Naive thymus-derived CD8-positive, alpha-beta T cell (primary cell): ENCODE measurements at places on chromosomes 3 and 15. TPM values are rescaled to one million over a fixed set of nuclear protein-coding genes. Genes with fewer than 3 reads are reported as not detected.

Gene SERPINI2
- not detected for total RNA-seq

Gene ESYT3
- 0.39 TPM for total RNA-seq

Gene PARP9
- 19.2 TPM for total RNA-seq

Gene WWTR1
- 0.58 TPM for total RNA-seq

Gene SPINK8
- total RNA-seq, result not detected

Gene GABRR3
- not detected for total RNA-seq

Gene STRIT1
- not detected for total RNA-seq

Gene TARS3
- total RNA-seq, result 32.0 TPM

Gene FOXB1
- 0.13 TPM for total RNA-seq

Gene CLDN16
- total RNA-seq, result not detected

Gene ACVR2B
- total RNA-seq, result 16.1 TPM

Gene RYR3
- not detected for total RNA-seq

Gene CCR5
- 0.47 TPM for total RNA-seq

Gene MINDY4B
- total RNA-seq, result not detected

Gene APOD
- total RNA-seq, result not detected

Gene C2CD4A
- total RNA-seq, result not detected

Gene EFHB
- 3.2 TPM for total RNA-seq

Gene SERINC4
- total RNA-seq, result 0.27 TPM

Gene PIGX
- 15.6 TPM for total RNA-seq

Gene NTRK3
- total RNA-seq, result not detected

Gene THAP10
- not detected for total RNA-seq

Gene RTP1
- total RNA-seq, result not detected

Gene GXYLT2
- total RNA-seq, result not detected

Gene CPLX3
- 0.44 TPM for total RNA-seq

Gene GOLGA8G
- total RNA-seq, result not detected

Gene SKOR1
- 1.0 TPM for total RNA-seq

Gene DOCK3
- total RNA-seq, result 1.5 TPM

Gene SKIL
- 55.7 TPM for total RNA-seq

Gene SHF
- 8.1 TPM for total RNA-seq

Gene NAA80
- total RNA-seq, result 33.8 TPM

Gene GRM2
- total RNA-seq, result 2.9 TPM

Gene ZBTB20
- total RNA-seq, result 50.8 TPM

Gene CCR8
- not detected for total RNA-seq

Gene ATP11B
- total RNA-seq, result 125 TPM

Gene RHCG
- total RNA-seq, result not detected

Gene IMP3
- 94.3 TPM for total RNA-seq

Gene KBTBD13
- total RNA-seq, result not detected

Gene CORO2B
- 0.44 TPM for total RNA-seq

Gene P3H2
- total RNA-seq, result not detected

Gene STAC
- total RNA-seq, result not detected

Gene NR2E3
- not detected for total RNA-seq

Gene CSPG5
- total RNA-seq, result 0.44 TPM

Gene CCR3
- not detected for total RNA-seq

Gene PEX5L
- not detected for total RNA-seq

Gene OCA2
- not detected for total RNA-seq

Gene GOLGA6B
- not detected for total RNA-seq

Gene CPEB1
- total RNA-seq, result 3.2 TPM

Gene MITF
- 0.23 TPM for total RNA-seq

Gene CPB1
- not detected for total RNA-seq

Gene SHQ1
- total RNA-seq, result 26.4 TPM

Gene TMEM158
- not detected for total RNA-seq

Gene ARHGEF26
- total RNA-seq, result 0.22 TPM
